Lung microvascular endothelial cell (primary cell): ENCODE measurements at places on chromosomes 7 and 10. TPM values are rescaled to one million over a fixed set of nuclear protein-coding genes. Genes with fewer than 3 reads are reported as not detected.

DNA sequence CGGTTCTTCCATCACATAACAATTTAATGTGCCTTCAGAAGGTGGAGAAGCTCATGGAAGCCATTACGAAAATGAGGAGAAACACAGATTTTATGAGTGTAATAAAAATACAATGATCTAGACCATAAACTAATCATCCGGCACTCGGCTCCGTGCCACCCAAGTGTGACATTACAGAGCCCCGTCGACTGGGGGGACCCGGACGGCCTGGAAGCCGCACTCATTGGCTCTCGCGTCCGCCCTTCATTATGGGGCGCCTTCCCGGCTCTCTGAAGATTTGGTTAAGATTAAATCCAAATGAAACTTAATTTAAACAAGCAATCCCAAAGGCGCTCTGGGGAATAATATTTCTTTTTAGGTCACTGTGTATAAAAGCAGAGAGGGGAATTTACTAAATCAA, 242.6 kb downstream of the DNAJB6 start:
- DNase-seq: no peak

- no peak for DNase-seq
Measured at GRCh38 chr10:129951101-129951969, 12.7 kb downstream of the EBF3 start.

GRCh38 chr10:48332166-48332870, 25.8 kb downstream of the MAPK8 start:
- DNase-seq: no peak

GRCh38 chr7:19670806-19671205, 38.0 kb downstream of the POLR1F start:
- no peak for DNase-seq

DNA sequence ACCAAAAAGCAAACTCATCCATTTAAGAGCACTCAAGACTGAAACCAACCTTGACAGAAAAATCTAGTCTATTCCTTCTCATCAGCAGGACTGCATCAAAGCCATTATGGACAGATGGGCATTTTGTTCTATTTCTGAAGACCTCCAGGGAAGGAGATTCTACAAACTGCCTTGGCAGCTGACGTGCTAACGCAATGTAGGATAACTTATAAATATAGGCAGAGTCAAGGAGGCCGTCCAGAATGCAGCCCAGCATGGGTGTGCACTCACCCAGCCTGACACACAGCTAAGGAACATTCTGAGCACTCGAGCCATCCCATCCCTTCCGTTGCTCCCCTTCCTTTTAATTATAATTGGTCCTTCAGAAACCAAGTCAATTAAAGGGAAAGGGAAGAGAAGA, 25.3 kb upstream of the NEBL start:
- DNase-seq: no peak

The SLC39A12 gene
- under 0.01 TPM in 1 of 2 replicates, not detected in the other for total RNA-seq

The CALHM3 gene
- total RNA-seq: not detected in 2 replicates
